ENCODE measurements at places on chromosomes 13 and 19.

DNA sequence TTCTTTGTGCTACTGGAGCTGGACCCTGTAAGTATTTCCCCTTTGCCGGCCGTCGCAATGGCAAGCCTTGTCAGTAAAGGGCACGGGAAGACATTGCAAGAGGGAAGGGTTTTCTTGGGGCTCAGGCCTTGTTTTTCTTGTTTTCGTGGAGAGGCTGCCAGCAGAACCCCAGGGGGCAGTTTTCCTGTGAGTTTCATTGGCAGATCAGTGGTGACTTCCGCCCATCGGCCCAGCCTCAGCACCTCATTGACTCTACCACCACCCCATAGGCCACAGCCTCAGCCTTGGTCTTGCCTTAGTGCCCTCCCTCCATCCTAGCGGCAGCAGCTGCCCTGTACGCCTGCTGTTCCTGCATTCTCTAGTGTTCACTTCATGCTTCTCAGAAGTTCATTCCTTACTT is 61.5 kb downstream of the GJA3 start:
- no peak for DNase-seq

- DNase-seq: no peak
These were observed 391.8 kb downstream of the FGF9 start for GRCh38 chr13:22062478-22063205.

GRCh38 chr19:2602391-2603181 is 99.9 kb downstream of the GNG7 start:
- no peak for DNase-seq

GRCh38 chr13:27528908-27529307 is 78.5 kb upstream of the MTIF3 start:
- no peak for DNase-seq

- DNase-seq: no peak
These were observed 406.2 kb downstream of the LIG4 start for GRCh38 chr13:107809125-107809524.

GRCh38 chr19:33554821-33555220 is 33.2 kb upstream of the PEPD start:
- DNase-seq: no peak

Data from stimulated activated naive B cell treated with anti-CD40 and anti-IgM and Interleukin-4, amounts not matched to agents 10 μg/mL and 1 μg/mL and 100 μg/mL, for 72 hours (primary cell).